Activated naive CD8-positive, alpha-beta T cell treated with anti-CD3 and anti-CD28 coated beads, Interleukin-2, amount 10 ng/mL, durations not matched to agents 7 days and 5 days (primary cell): ENCODE measurements at places on chromosomes 2 and 18. TPM values are rescaled to one million over a fixed set of nuclear protein-coding genes. Genes with fewer than 3 reads are reported as not detected.
A peak's percentile ranks its signal among the peaks of the same experiment; 100 is the strongest.

DNA sequence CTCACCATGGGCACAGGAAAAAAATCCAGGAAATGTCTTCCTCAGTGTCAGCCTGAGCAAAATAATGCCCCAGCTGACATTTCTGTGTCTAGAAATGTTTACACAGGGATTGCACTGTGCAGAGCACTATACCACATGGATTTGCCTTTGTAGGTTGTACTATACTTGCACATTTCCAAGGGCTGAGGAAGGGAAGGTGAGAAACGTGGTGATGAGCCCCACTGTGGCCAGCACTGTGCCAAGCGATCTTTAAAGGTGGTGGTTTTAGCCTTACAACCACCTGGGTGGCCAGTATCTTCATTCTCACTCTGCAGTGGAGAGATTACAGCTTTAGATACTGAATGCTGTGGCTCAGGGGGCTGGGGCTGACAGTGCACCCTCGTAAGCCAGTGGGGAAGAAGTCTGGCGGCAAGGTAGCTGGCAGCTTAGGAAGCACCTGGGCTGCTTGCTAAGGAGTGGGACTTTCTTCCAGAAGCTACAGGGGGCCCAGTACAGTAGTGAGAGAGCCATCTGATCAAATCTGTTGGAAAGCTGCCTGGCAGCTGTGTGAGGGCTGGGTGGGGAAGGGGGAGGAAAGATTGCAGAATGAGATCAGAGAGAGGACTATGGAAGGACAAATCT lies 81.4 kb upstream of the MSH2 start:
- H3K4me1 ChIP-seq, result no peaks in the 10 kb centered on the region
- no peaks in the 10 kb centered on the region for H3K36me3 ChIP-seq
- H3K4me3 ChIP-seq, result no peak overlapping the region

Gene SPP2
- not detected for total RNA-seq

DNA sequence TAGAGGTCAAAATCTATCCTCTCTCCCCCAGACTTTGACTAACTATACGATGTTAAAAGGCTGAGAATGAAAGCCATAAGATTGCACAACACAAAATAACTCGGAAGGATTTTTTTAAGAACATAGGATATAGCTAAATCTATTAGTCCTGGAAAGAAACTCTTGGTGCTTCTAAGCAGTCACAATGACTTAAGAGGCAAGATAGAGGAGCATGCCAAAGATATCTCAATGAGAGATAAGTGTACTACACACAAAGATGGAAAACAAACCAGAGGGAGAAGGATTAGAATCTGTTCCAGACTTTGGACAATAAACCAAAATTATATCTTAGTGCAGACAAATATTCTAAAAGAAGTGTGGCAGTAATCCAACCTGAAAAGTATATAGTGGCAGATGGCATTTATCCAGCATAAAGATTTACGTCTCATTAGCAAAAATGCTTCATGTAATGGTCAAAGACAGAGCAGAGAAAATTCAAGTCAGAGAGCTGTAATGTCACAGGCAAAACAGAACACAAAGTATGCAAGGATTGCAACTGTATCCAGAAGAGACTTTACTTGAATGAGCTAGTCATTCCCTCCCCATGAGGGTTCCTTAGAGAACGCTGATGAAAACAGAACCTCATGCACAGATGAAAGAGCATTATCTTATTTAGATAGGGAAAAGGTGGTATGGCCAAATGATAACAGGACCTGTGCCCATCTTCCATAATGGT lies 28.8 kb upstream of the EVA1A start:
- peaks cover 2% of the 10 kb centered on the region for H3K27me3 ChIP-seq
- no peak overlapping the region for H3K4me3 ChIP-seq
- H3K4me1 ChIP-seq, result no peaks in the 10 kb centered on the region
- no peak for DNase-seq
- H3K27ac ChIP-seq, result no peak overlapping the region

Gene MROH2A
- total RNA-seq, result not detected

Gene IER3IP1
- 10.8 TPM for total RNA-seq

GRCh38 chr2:124804014-124804940 lies 779.2 kb downstream of the CNTNAP5 start:
- no peak overlapping the region for H3K4me3 ChIP-seq
- no peaks in the 10 kb centered on the region for H3K36me3 ChIP-seq
- no peak for DNase-seq
- H3K27me3 ChIP-seq, result no peaks in the 10 kb centered on the region
- no peak overlapping the region for H3K27ac ChIP-seq

- H3K36me3 ChIP-seq, result no peaks in the 10 kb centered on the region
- H3K27me3 ChIP-seq, result no peaks in the 10 kb centered on the region
- peaks cover 11% of the 10 kb centered on the region for H3K4me1 ChIP-seq
- no peak for DNase-seq
- no peak overlapping the region for H3K27ac ChIP-seq
- H3K4me3 ChIP-seq, result no peak overlapping the region
Observed at GRCh38 chr2:134205087-134205486, 48.8 kb upstream of the MGAT5 start.

Gene CHRNG
- total RNA-seq, result not detected

GRCh38 chr2:242054406-242054805 lies 184.9 kb downstream of the RTP5 start:
- no peak overlapping the region for H3K4me3 ChIP-seq
- H3K27me3 ChIP-seq, result peaks cover 17% of the 10 kb centered on the region
- H3K36me3 ChIP-seq, result no peaks in the 10 kb centered on the region

Gene NT5C1B
- total RNA-seq, result not detected

GRCh38 chr18:519019-519879 lies 18.7 kb upstream of the COLEC12 start:
- no peak overlapping the region for H3K4me3 ChIP-seq
- H3K27me3 ChIP-seq, result no peaks in the 10 kb centered on the region
- no peak for DNase-seq
- no peaks in the 10 kb centered on the region for H3K4me1 ChIP-seq

DNA sequence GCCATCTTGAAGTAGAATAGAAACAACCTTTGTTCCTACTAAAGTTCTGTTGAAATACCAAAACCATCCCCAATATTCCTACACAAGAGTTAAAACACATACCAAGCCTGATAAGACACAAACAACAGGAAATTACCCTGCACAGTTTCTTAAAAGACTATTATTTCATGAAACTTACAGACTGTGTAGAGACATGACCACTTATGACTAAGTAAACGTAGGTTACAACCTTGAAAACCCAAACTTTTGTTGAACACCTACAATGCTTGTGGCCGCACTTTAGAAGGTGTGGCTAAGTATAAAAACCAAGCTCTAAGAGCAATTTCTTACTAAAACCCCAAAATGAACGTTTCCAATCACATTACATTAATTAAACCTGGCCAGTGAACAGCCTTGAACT lies 2.0 kb downstream of the SMAD2 start:
- DNase-seq, result no peak
- peak overlapping the region; percentile 91 for H3K4me3 ChIP-seq
- H3K27me3 ChIP-seq, result no peaks in the 10 kb centered on the region
- peak overlapping the region; percentile 63 for H3K27ac ChIP-seq
- H3K4me1 ChIP-seq, result peaks cover 48% of the 10 kb centered on the region

DNA sequence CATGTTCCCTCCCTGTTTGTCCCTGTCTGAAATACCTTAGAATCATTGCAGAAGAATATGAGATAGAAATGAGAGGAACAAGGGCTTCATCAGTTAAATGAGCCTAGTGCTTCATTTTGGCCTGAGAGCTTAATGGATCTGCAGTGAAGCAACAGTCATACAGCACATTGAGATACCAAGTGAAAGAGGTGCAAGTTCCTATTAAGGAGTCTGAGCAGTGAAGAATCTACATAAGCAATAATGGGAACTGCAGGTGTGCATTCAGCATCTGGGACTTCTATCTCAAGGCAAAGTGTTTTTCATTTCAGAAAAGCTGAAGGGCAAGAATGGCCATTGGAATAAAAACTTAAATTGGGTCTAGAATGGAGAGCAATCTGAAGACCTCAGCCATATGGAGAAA lies 323.2 kb upstream of the SLC39A10 start:
- H3K36me3 ChIP-seq, result peaks cover 2% of the 10 kb centered on the region
- DNase-seq, result no peak
- peaks cover 1% of the 10 kb centered on the region for H3K4me1 ChIP-seq
- no peak overlapping the region for H3K4me3 ChIP-seq

Gene TYMS
- 306 TPM for total RNA-seq

DNA sequence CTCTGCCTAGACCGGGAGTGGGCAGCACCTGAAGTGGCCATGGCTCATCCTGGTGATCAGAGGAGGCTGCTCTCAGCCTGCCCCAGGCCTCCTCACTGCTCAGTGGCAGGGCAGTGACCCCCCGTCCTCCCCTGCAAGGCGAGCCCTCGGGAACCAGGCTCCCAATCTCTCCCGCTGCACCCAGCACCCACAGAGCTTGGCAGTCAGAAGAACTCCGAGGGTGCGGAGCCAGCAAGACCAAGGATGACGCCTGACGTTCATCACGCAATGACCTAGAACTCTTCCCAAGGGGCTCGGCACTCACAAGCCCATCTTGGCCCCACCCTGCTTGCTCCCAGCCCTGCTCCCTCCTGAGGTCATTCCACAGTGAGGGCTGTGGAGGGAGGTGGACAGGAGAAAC lies 189.8 kb upstream of the SALL3 start:
- H3K27ac ChIP-seq, result no peak overlapping the region
- no peaks in the 10 kb centered on the region for H3K36me3 ChIP-seq
- H3K27me3 ChIP-seq, result no peaks in the 10 kb centered on the region
- DNase-seq, result no peak
- no peak overlapping the region for H3K4me3 ChIP-seq
- no peaks in the 10 kb centered on the region for H3K4me1 ChIP-seq

DNA sequence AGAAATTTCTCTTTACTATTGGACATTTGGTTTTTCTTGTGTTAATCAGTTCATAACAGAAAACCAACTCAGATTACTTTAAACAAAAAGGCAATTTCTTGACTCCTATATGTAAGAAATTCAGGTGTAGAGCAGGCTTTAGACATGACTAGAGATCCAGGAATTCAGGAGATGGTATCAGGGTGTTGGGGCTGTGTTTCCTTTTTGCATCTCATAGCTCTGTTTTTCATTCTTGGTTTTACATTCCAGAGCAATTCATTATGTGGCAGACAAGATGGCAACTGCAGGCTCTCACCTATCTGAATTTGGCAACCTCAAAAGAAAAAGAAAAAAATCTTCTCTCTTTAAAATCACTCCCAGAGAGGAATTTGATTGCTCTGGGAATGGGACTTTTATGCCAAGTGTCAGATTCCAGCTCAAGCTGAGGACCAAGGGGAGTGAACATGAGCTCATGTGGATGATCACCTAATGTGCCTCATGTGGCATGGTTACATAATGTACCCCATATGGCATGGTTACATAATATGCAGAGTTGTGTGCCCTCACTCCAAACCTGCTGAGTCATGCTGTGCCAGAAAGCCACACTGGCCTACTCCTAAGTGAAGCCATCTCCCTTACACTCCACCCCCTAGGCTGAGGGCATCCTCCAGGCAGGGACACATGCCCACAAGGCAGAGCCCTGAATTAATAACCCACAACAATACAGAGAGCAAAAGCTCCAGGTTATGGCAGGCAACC lies 282.7 kb downstream of the MBD2 start:
- no peak for DNase-seq
- no peak overlapping the region for H3K27ac ChIP-seq
- H3K36me3 ChIP-seq, result no peaks in the 10 kb centered on the region
- H3K27me3 ChIP-seq, result no peaks in the 10 kb centered on the region

Gene ATIC
- 117 TPM for total RNA-seq

DNA sequence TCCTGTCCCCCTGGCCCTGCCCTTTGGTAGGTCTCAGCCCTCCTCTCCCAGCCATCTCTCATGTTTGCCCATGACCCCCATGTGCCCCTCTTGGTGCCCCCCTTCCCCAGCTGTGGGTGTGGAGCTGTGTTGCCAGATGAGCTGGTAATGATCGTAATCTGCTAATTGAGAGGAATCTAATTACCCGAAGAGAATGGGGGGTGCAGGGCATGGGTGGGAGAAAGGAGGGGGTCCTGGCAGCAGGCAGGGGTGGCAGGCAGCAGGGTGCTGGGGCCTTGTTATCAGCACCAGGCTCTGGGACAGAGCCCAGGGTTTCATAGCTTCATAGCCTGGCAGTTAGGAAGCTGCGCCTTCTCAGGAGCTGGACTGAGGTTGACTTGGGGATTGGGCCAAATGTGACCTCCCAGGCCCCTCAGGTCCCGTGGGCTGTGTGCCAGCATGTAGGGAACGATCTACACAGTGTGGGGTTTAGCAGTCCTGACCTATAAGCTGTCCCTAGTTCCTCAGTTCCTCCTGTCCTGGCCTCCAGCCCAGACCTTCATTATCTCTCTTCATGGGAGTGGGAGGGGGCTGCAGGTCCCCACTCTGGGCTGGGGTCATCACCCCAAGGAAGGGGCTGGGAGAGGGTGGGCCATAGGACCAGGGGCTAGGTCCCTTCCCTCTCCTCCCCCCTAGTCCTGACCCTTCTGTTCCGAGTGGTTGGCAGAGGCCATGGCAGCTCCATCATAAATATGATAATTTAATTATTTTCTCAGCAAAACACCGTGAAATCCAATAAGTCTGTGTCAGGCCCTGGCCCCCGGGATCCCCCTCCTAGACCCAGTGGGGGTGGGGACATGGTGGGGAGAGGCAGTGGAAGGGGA lies 6.5 kb upstream of the ASIC4 start:
- peaks cover 7% of the 10 kb centered on the region for H3K4me1 ChIP-seq
- H3K4me3 ChIP-seq, result no peak overlapping the region
- H3K27me3 ChIP-seq, result peaks cover 33% of the 10 kb centered on the region
- H3K36me3 ChIP-seq, result peaks cover 6% of the 10 kb centered on the region
- no peak overlapping the region for H3K27ac ChIP-seq
- DNase-seq, result no peak

- no peaks in the 10 kb centered on the region for H3K4me1 ChIP-seq
- peaks cover 3% of the 10 kb centered on the region for H3K27me3 ChIP-seq
- no peak overlapping the region for H3K27ac ChIP-seq
- DNase-seq, result no peak
- H3K4me3 ChIP-seq, result no peak overlapping the region
- no peaks in the 10 kb centered on the region for H3K36me3 ChIP-seq
Observed at GRCh38 chr2:1728821-1729220, 15.5 kb downstream of the PXDN start.

Gene LYPD6
- total RNA-seq, result not detected

Gene CWC22
- total RNA-seq, result 22.2 TPM

Gene TRIM43B
- not detected for total RNA-seq

GRCh38 chr2:99801327-99801901 lies 311.6 kb upstream of the REV1 start:
- H3K27me3 ChIP-seq, result peaks cover 23% of the 10 kb centered on the region
- H3K4me3 ChIP-seq, result no peak overlapping the region
- no peak for DNase-seq

DNA sequence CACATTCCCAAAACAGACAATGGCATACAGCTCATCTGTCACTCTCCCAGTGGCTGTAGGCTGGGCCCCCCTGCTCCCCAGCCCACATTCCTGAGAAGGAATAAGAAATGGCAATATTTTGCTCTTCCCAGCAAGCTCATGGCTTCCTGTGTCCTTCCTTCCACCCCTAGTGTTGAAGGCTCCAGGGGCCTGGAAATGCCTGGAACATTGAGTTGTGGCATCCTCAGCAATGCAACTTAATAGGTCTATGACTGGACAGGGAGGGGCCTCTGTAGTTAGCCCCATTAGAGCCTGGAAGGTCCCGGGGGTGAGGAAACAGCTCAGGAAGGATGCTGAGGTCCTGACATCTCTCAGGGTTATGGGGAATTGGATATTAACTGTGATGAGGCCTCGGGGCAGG lies 3.3 kb downstream of the KIF3C start:
- H3K27ac ChIP-seq, result no peak overlapping the region
- no peaks in the 10 kb centered on the region for H3K36me3 ChIP-seq
- H3K4me1 ChIP-seq, result peaks cover 16% of the 10 kb centered on the region
- no peak for DNase-seq
- no peaks in the 10 kb centered on the region for H3K27me3 ChIP-seq
